ENCODE measurements at places on chromosomes 7 and 10.

DNA sequence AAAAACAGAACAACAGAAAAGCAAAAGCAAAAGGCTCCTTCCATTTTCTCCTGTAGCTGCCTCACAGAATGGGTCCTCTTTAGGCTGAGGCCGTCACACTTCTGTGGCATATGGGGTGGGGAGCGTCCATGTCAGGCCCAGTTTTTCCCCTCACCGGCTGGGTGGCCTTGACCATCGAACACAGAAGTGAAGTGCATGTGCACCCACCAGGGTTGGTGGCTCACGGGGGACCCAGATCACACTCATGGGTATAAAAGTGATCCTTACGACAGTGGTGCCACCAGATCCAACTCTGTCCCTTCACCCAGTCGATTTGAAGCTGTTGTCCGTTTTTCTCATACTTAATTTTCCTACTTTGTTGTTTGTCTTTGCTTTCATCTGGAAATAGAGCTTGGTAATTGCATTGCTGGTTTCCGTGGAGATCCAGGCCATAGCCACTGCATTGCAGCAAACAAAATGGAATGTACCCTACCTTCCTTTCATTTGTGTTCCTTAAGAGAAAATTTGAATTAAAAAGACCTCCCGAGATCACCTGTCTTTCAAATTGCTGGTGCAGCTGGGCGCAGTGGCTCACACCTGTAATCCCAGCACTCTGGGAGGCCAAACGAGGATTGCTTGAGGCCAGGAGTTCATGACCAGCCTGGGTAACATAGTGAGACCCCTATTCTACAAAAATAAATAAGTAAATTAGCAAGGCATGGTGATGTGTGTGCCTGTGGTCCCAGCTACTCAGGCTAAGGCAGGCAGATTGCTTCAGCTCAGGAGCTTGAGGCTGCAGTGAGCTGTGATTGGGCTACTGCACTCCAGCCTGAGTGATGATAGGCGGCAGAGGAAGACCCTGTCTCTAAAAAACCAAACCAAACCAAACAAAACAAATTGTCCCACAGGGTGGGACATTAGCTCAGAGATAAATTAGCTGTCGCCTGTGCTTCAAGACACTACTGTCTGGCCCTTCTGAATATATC, 10.7 kb upstream of the GJD4 start:
- no peak for DNase-seq
- H3K4me3 ChIP-seq: no peak overlapping the region
- H3K4me1 ChIP-seq: no peaks in the 10 kb centered on the region

DNA sequence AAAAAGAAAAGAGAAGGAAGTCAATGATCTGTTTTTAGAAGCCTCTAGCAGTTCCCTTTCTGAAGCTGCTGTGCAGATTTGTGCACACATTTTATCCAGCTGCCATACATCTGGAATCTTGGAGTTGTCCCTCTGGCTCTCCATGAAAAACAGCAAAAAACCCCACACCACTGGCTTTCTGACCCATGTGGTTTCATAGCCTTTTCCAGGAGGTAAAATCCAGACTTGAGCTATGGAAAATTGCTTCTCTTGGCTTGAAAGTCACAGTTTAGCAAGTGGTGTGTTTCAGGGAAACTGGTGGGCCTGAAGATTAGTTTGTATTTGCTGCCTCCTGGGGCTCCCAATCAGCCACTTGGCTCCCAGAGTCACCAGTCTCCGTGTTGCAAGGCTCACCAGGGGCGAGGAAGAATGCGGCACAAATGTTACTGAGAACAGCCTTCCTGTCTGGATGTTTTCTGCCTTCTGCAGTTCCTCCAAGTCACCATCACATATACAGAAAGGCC, 50.1 kb upstream of the ADRB1 start:
- no peaks in the 10 kb centered on the region for H3K36me3 ChIP-seq
- H3K4me1 ChIP-seq: no peaks in the 10 kb centered on the region
- H3K27me3 ChIP-seq: peaks cover 51% of the 10 kb centered on the region

- no peak overlapping the region for H3K27ac ChIP-seq
- H3K4me3 ChIP-seq: no peak overlapping the region
- H3K27me3 ChIP-seq: no peaks in the 10 kb centered on the region
Observed at GRCh38 chr7:78017591-78018100, 219.1 kb downstream of the PHTF2 start.

DNA sequence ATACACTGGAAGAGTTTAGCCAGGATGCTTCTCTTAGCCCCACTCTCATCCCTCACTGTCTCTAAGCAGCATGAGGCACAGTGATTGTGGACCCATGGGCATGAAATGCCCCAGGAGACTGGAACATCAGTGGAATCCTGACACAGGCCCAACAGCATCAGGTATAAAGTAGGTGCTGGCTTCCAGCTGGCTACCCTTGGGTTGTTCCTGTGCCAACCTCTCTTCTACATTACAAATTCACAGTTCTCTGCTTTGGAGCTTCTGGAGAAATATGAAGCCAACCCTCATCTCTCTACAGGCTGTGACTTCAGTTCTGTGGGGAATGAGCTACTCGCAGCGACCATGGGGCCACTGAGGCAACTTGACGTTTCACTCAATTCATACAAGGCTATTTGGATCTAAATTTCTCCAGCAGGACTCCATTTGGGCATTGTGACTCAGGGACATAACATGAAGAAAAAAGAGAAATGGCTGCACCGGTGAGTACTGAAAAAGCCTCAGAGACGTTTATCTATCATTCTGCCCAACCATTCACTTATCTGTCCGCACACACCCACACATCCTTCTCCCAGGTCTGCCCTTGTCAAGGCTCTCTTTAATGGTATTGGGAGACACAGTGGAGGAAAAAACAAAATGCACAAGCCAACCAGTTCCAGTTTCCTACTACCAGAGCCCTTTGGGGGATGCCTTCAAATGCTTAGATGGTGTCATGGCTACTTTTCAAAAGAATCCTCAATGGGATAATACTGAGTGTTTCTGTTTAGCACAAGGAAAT, 35.4 kb upstream of the TM9SF3 start:
- no peaks in the 10 kb centered on the region for H3K36me3 ChIP-seq
- no peak overlapping the region for H3K27ac ChIP-seq
- DNase-seq: no peak
- peaks cover 3% of the 10 kb centered on the region for H3K27me3 ChIP-seq

GRCh38 chr7:140222814-140223213, 46.0 kb upstream of the KDM7A start:
- no peaks in the 10 kb centered on the region for H3K36me3 ChIP-seq
- peaks cover 25% of the 10 kb centered on the region for H3K27me3 ChIP-seq
- H3K27ac ChIP-seq: no peak overlapping the region

GRCh38 chr10:131584287-131584686, 272.8 kb upstream of the TCERG1L start:
- H3K27ac ChIP-seq: no peak overlapping the region
- H3K4me3 ChIP-seq: no peak overlapping the region
- no peaks in the 10 kb centered on the region for H3K36me3 ChIP-seq

DNA sequence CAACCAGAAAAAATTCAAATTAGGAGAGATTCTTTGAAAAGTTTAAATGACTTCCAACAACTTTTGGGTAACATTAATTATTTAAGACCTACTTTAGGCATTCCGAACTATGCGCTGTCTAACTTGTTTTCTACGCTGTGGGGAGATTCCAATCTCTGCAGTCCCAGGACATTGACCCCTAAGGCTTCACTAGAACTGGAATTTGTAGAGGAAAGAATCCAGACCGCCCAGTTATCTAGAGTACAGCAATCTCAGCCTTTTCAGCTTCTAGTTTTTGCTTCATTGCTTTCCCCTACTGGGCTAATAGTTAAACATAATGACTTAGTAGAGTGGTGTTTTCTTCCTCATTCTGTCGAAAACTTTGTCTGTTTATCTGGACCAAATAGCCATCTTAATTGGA, 14.9 kb upstream of the DDC start:
- no peak overlapping the region for H3K27ac ChIP-seq
- no peak for DNase-seq
- H3K27me3 ChIP-seq: no peaks in the 10 kb centered on the region
- H3K4me1 ChIP-seq: no peaks in the 10 kb centered on the region

DNA sequence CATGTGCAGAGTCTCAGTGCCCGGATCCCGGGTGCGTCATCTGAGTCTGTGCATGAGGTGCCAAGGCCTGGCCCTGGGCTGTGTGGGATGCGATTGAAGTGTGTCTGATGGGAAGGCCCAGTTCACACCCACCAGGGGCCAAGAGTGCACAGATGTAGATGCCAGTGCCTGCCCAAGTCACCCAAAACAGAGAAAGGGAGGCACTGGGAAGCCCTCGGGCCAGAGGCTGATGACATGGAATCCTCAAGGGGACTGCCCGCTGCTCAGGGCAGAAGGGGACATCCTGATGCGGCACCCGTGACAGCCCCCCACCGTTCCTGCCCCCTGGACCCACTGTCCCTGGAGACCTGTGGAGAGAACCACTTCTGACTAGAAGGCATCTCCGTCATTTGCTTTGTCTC, 72.2 kb upstream of the ZNF479 start:
- H3K4me3 ChIP-seq: no peak overlapping the region
- no peaks in the 10 kb centered on the region for H3K4me1 ChIP-seq
- H3K27me3 ChIP-seq: no peaks in the 10 kb centered on the region
- H3K27ac ChIP-seq: no peak overlapping the region

- no peaks in the 10 kb centered on the region for H3K36me3 ChIP-seq
- no peak overlapping the region for H3K27ac ChIP-seq
- no peaks in the 10 kb centered on the region for H3K27me3 ChIP-seq
- H3K4me1 ChIP-seq: peaks cover 3% of the 10 kb centered on the region
Observed at GRCh38 chr10:30829901-30830300, 200.3 kb upstream of the LYZL2 start.

DNA sequence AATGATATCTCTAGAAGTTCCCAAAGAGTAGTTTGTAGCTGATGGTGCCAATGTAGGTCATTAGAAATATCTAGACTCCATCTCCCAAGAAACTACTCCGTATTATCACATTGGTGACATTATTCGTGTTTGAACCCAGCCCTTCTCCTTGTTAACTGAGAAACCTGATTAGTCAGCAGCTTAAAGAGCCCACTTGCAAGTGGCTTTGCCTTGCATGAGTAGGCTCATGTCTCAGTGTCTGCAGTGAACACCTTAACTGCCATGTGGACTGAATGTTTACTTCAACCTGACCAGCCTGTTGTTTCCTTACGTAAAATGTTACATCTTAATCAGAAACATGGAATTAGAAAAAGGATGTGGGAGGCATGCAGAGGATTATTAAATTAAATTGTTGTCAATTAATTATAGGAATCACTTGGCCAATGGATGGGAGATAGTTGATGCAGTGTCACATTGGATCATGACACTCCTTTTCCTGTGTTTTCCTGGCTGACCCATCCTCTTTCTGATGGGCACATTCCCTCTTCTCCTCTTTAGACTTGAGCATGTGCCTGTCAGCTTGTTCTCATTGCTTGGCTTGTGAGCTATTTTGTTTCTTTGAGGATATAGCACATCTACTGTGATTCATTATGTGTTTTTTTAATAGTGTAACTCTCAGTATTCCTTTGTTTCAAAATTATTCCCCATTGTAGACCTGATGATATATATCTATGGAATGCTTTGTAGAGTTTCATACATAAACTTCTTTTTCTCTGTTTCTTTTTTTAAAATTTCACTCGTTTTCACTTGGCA, 18.0 kb downstream of the STARD3NL start:
- DNase-seq: no peak
- peaks cover 36% of the 10 kb centered on the region for H3K4me1 ChIP-seq
- no peaks in the 10 kb centered on the region for H3K27me3 ChIP-seq
- no peak overlapping the region for H3K4me3 ChIP-seq

GRCh38 chr10:59833810-59834209, 72.5 kb downstream of the CCDC6 start:
- peaks cover 4% of the 10 kb centered on the region for H3K36me3 ChIP-seq
- no peaks in the 10 kb centered on the region for H3K4me1 ChIP-seq
- H3K27me3 ChIP-seq: no peaks in the 10 kb centered on the region
- DNase-seq: no peak

DNA sequence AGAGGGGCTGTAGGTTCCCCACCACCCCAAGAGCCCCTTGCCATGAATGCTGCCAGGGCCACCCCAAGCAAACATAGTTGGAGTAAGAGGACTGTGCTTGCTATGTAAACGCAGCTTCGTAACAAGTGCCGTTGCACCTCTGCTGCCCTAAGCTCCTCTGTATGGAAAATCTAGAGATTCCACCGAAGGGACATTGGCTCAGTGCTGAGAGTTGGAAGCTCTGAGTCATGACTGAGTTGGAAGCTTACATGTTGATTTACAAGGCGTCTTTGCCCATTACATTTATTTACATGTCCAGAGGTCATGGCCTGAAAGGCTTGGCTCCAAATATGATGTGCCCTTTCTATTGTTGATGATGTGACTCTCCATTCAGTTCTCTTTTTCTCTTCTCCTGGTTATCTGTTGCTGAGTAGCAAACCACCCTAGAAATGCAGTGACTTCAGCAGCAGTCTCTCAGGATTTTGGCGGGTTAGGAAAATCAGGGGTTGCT, 233.1 kb upstream of the TCF7L2 start:
- H3K27me3 ChIP-seq: peaks cover 5% of the 10 kb centered on the region
- H3K36me3 ChIP-seq: no peaks in the 10 kb centered on the region
- no peak overlapping the region for H3K4me3 ChIP-seq
- no peak overlapping the region for H3K27ac ChIP-seq
- DNase-seq: no peak
- no peaks in the 10 kb centered on the region for H3K4me1 ChIP-seq

- H3K36me3 ChIP-seq: no peaks in the 10 kb centered on the region
- H3K4me1 ChIP-seq: no peaks in the 10 kb centered on the region
- H3K27me3 ChIP-seq: peaks cover 10% of the 10 kb centered on the region
- no peak for DNase-seq
- H3K27ac ChIP-seq: no peak overlapping the region
Observed at GRCh38 chr10:122551450-122551849, 9.1 kb upstream of the DMBT1 start.

DNA sequence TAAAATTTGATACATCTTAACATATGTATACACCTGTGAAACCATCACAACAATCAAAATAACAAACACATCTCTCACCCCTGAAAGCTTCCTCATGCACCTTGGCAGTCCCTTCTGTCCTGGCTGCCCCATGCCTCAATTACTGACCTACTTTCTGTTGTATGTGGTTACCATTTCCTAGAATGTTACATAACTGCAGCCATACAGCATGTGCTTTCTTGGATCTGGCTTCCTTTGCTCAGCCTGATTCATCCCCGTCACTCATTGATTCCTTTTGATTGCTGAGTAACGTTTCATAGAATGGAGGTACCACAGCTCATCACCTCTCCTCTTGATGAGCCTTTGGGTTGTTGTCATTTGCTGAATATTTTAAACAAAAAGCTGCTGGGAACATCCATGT, 165.3 kb downstream of the CELF2 start:
- no peaks in the 10 kb centered on the region for H3K27me3 ChIP-seq
- H3K36me3 ChIP-seq: no peaks in the 10 kb centered on the region
- H3K4me3 ChIP-seq: no peak overlapping the region
- H3K27ac ChIP-seq: no peak overlapping the region
- no peak for DNase-seq

- H3K27me3 ChIP-seq: no peaks in the 10 kb centered on the region
- DNase-seq: peak; percentile 65
- H3K27ac ChIP-seq: no peak overlapping the region
- peaks cover 5% of the 10 kb centered on the region for H3K4me1 ChIP-seq
Observed at GRCh38 chr7:4792537-4793126, 17.2 kb downstream of the AP5Z1 start.

DNA sequence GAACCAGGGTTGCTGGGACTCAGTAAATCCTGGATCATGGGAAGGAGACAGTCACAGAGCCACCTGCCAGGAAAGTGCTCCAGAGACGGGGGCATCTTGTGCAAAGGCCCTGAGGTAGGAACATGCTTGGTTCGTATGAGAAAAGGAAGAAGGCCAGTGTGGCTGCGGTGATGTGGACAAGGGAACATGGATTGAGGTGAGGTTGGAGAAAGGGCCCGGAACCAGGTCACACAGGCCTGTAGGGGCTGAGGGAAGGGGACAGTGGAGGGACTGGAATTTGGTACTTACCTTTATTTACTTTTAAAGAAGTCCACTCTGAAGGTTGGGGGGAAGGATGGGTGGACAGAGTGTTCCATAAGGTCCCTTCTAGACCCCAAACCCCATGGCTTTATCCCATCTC, 32.9 kb upstream of the CXCL12 start:
- no peaks in the 10 kb centered on the region for H3K36me3 ChIP-seq
- peaks cover 7% of the 10 kb centered on the region for H3K4me1 ChIP-seq
- H3K27ac ChIP-seq: no peak overlapping the region
- H3K4me3 ChIP-seq: no peak overlapping the region
- H3K27me3 ChIP-seq: peaks cover 13% of the 10 kb centered on the region
